ENCODE measurements at places on chromosomes 7 and 10. TPM values are rescaled to one million over a fixed set of nuclear protein-coding genes. Genes with fewer than 3 reads are reported as not detected.

PLEKHS1 gene
- not detected for total RNA-seq

DNA sequence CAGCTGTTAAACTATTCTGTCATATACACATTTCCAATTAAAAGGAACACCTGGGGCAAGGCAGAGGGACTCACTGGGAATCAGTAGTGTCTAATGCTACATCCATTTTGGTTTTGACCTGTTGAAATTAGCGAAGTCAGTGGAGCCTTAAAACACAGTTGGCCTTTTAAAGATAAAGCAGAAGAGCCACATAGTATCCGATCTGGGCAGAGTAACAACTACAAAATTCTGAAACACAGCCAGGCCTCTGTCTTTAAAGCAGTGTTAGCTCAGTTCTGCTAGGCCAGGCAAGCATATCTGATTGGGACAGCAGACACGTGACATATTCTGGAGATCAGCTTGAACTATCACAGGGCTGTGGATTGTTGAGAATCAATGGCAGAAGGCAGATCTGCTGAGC lies 117.5 kb upstream of the WNT16 start:
- no peak for DNase-seq

DNA sequence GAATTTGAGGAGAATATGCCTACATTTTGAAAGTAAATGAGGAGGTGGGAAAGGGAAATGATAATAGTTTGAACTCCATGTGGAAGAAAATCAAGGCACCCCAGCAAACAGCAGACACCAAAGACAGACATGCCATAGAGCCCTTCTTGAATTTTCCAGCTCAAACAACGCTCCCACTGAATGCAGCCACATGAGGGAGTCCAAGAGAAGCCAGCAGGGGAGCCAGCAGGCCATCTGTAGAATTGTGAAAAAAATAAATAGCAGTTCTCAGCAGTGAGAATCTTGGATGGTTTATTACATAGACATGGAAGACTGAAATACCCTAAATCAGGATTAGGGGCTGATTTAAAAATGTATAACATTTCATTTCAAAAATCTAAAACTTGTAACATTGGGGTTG lies 1567.3 kb upstream of the LRRTM3 start:
- DNase-seq, result no peak

DNA sequence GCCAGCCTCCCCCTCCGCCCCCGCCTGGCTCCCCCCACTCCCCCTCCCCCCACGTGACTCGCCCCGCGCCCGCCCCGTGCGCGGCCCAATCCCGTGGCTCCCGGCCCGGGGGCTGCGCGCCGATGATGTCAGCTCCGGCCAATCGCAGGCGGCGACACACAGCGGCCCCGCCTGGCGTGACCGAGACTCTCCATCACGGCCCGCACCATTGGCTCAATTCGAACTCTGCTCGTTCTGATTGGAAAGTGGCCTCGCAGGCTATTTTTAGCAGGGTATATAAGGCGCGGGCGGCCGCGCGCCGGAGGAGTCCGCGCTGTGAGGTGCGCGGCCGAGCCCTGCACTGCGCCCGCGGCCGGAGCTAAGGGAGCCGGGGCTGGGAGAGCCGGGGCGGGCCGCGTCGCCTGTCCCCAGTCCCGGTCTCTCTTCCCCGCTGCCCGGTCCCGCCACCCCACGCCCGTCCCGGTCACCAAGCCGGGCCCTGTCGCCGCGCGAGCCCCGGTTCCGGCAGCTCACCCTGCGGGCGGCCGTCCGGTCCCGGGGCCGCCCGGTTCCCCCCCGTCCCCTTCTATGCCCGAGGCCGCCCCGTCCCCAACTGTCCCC lies 342 bp upstream of the KLF6 start:
- peak; percentile 99 for DNase-seq

SDK1 gene
- total RNA-seq, result 0.04 TPM

CC2D2B gene
- total RNA-seq, result not detected

- no peak for DNase-seq
Measured at GRCh38 chr7:67451306-67451705, 454.7 kb downstream of the TYW1 start.

SP8 gene
- total RNA-seq, result not detected

HOXA7 gene
- not detected for total RNA-seq

DNA sequence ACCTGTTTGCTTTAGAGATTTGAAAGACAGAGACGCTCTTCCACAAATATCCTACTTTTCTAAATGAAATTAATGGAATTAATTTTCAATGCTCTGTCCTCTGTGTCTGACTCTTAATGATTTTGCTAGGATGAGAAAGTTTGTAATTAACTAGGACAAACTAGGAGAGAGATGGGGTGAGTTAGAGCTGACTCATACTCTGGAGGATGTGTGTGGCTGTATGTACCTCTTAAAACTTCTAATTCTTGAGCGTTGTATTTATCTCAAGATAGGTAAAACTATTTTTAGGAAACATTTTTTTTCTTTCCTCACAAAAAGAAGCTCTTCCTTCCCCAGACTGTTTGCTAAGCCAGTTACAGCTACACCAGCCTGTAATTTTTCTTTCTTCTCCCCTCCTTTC lies 178.8 kb upstream of the ANKRD30A start:
- no peak for DNase-seq

GRCh38 chr10:6841761-6842160 lies 261.7 kb upstream of the PRKCQ start:
- DNase-seq, result no peak

DNA sequence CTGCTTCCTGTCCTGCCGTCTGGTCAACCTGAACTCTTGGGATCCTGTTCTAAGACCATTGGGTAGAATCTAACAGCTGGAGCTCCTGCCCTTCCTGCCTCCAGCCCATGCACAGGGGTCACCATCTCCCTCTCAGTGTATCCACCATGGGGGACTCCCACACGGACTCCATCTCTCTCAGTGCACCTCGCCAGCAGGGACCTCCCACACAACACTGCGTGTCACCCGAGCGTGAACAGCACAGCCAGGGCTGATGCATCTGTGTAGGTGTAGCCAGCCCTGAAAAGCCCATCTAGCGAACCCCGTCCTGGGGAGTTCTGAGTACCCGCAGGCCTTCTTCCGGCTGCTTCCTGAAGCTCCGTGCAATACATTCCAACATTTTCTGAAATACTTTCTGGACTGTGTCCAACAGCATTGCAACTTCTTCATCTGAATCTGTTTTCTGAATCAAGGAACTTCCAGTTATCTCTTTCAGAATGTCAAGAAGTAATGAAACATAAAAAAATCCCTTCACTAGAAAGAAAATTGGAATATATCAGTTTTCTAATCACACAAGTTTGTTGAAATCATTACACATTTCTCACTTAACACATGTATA lies 52.5 kb downstream of the NCAPG2 start:
- DNase-seq, result no peak

SCART1 gene
- total RNA-seq, result 1.4 TPM

C10orf53 gene
- not detected for total RNA-seq

- DNase-seq, result peak; percentile 46
Measured at GRCh38 chr10:31083765-31084184, 52.1 kb upstream of the ZNF438 start.

SLC13A1 gene
- total RNA-seq, result not detected

DNA sequence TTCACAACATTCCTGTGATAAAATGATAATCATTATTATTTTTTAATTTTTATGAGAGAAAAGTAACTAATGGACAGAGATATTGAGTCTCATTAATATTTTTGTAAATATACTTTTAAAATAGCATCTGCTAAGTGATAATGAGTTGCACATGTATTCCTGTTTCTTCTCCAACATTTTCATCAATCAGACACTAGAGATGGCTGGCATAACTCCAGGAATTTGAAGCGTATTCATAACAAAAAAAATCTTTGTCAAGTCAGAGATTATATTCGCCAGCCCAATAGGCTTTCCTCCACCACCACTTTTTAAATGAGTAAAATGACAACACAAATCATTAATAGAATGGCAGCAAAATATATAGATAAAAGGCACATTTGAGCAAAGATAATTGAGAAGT lies 524.0 kb upstream of the KCND2 start:
- no peak for DNase-seq

DNA sequence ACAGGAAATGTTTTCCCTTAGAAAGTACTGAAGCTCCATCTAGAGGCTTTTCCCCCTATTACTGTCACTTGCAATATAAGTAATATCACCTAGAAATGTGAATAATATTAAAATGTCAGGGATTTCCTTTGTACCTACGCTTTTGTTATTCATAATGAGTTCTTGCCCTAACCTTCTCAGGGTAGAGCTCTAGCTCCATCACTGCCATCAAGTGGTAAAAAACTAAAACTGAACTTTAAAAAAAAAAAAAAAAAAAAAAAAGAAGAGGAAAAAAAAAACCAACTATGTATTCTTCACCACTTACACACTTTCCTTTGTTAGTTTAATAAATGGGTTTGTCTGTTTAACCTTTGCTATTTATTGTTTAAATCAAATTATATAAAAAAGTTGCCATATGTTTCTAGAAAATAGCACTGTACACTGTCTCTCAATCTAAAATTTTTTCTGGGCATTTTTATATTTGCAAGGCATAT lies 49.9 kb downstream of the DNAJC1 start:
- DNase-seq, result peak; percentile 5

GRCh38 chr7:51316666-51317581 lies at the start of gene COBL:
COBL (minus strand) TSS chr7:51316809; CDS start chr7:51316633, 176 bp downstream.
- DNase-seq, result no peak

DNA sequence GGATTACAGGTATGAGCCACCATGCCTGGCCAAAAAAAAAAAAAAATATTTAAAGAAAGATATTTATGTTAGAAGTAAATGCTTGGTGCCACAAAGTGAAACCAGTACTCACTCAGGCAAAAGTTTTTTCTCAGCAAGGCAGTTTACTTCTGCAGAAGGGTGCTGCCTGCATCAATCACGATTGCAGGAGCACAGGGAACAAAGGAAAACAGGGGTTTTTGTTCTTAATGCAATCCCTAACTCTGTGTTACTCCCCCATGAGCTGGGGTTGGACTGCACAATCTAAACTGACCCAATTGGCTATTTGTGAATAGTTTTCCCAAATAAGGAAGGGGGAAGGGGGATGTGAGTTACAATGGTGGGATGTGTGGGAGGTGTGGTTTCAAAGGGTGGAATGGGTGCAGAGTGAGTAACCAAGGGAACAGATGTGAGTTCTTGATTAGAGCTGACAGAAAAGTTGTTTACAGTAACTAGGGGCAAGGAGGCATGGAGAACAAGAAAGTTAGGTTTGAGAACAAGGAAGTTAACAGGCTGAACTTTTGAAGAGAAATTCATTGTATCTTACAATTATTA lies 255.4 kb downstream of the TYW1 start:
- no peak for DNase-seq

- DNase-seq, result no peak
Measured at GRCh38 chr7:150989456-150989855, 1.4 kb upstream of the NOS3 start.

CARD11 gene
- total RNA-seq, result 72.1 TPM

DNA sequence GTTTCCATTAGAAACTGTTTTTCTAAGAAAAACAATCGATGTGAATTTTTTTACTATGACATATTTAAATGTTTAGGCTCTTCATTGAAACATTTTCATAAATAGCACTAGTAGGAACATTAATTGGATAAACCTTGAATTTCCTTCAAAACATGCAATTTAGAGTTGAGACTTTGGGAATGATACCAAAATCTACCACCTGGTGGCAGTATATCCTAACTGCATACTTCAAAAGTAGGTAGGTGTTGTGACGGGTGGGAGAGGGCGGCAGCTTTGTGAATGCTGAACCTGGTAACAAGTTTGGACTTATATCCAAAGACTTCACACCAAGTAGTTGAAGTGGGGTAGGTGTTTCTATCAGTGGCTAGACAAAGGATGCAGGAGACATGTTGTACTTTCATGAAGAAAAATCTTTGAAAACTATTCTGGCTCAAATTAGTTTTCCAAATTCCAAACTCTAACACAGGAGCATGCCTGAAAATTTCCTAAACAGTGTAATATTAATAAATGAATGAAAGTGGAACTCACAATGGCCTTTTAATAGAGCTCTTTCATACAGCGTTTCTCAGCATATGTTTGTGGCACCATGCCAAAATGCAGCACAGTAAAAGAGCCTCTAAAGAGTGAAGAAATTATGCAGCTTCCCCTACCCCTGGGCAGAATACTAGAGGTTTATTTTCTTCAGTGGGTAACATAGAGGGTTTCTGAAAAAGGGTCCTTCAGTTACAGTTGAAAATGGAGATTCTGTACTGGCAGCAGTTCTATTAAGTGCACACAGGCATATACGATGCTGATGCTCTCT lies 201.0 kb upstream of the TPK1 start:
- no peak for DNase-seq

- DNase-seq, result no peak
Measured at GRCh38 chr10:110706690-110707098, 62.6 kb downstream of the RBM20 start.

- no peak for DNase-seq
Measured at GRCh38 chr7:3730276-3730675, 429.2 kb downstream of the SDK1 start.

- no peak for DNase-seq
Measured at GRCh38 chr7:36971515-36972139, 247.3 kb upstream of the AOAH start.

ACTL6B gene
- not detected for total RNA-seq

- DNase-seq, result peak; percentile 83
Measured at GRCh38 chr10:75099952-75100763, 11.3 kb upstream of the SAMD8 start.

DNA sequence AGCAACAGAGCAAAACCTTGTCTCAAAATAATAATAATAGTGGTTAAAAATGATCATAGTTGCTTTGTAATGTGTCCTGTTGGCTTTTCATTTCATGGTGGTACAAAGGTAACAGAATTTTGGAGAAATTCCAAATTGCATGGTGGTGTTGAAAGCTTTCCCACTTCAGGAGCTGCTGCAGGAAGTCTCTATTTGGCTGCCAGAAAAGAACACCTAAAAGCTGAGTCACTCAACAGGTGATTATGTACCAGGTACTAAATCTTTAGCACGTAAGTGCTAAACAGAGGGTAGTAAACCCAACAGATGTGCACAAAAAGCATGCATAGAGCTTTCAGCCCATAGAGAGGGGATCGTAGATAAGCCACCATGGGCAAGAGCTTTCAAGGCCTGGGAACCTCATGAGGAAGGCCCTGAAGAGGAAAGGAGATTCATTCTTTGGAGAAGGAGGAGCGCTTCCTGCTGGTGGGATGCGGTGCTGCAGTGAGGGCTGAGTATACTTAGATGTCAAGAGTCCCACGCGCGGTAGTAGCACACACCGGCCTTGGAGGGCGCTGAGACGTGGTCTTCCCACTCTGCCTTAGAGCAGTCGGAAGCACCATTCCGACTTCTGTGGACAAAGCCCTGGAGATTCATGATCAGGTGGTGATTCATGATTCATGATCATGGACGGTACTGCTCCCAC lies 118.7 kb downstream of the RALA start:
- peak; percentile 41 for DNase-seq

- DNase-seq, result no peak
Measured at GRCh38 chr10:114507449-114507848, 103.1 kb upstream of the AFAP1L2 start.

- no peak for DNase-seq
Measured at GRCh38 chr10:6393168-6393567, 186.9 kb downstream of the PRKCQ start.

Measured in CD8-positive, alpha-beta memory T cell (primary cell).